ENCODE measurements at places on chromosomes 13 and 19.

DNA sequence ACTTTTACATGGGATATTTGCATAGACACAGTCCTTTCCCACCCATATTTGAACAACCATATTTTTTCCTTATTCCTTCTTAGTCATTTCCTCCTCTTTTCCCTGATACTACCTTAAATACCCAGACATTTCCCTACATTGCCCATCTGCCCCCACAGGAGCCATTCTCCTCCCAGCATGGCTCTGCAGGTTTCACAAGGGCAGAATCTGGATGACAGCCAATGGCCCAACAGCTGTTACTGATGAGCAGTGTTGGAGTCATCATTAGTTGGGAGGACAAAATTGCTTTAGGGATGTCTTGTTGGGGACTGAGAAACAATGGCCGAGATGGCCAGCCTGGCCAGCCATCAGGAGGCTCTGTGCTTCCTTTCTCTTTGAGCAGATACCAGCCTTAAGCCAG lies 209.5 kb downstream of the KLF5 start:
- DNase-seq = peak; percentile 47

GRCh38 chr19:13887517-13887916 lies 10.6 kb downstream of the NANOS3 start:
- no peak for DNase-seq

GRCh38 chr13:111252446-111253364 lies 67.7 kb upstream of the TEX29 start:
- no peak for DNase-seq

GRCh38 chr13:77893066-77893465 lies 25.6 kb downstream of the EDNRB start:
- DNase-seq = no peak

DNA sequence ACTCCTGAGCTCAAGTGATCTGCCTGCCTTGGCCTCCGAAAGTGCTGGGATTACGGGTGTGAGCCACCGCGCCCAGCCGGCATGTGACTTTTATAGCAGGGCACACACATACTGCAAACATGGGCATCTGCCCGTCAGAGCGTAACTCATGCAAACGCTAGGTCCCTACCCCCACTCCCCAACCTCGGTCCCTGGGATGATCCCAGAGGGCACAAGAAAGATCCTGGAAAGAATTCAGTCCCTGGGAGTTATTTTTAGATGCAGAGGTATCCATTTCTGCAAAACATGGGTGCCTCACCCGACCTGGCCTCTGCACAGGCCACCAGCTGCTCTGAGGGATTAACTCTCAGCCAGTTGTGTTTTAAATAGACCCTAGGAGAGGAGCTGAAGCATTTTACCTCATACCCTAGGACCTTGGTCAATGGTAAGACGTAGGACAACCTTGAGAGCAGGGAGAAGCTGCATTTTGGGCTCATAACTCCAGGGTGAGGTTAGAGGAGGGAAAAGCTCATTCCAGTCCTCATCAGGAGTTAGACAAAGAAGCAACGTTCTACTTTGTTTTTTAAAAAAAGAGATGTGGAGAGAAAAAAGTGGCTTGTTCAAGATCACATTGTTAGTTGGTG lies 10.8 kb downstream of the TMEM38A start:
- no peak for DNase-seq

- DNase-seq = no peak
Observed at GRCh38 chr19:19627621-19628500, at the start of gene LPAR2. LPAR2 (minus strand) TSS chr19:19628220; CDS start chr19:19627275, 945 bp downstream.

GRCh38 chr19:31330237-31330636 lies 19.0 kb downstream of the TSHZ3 start:
- no peak for DNase-seq

DNA sequence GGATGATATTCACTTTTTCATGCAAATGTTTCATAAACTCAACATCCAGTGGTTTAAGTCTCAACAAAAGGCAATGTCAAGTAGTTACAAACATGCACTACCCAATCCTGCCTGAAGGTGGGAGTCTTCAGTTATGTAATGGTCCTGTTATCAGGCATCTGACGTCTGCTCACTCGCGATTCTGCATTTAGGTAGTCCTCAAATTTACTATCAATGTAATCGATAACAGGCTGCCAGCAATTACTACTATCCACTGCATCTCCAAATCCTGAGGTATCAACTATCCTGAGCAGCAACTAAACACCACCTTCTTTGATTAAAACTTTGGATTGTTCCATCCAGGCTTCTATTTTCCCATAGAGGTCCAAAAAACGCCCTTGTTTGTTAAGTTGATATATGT lies 51.2 kb downstream of the NLRP12 start:
- DNase-seq = peak; percentile 42

GRCh38 chr19:843836-844545 lies 3.2 kb downstream of the PRTN3 start:
- DNase-seq = no peak

DNA sequence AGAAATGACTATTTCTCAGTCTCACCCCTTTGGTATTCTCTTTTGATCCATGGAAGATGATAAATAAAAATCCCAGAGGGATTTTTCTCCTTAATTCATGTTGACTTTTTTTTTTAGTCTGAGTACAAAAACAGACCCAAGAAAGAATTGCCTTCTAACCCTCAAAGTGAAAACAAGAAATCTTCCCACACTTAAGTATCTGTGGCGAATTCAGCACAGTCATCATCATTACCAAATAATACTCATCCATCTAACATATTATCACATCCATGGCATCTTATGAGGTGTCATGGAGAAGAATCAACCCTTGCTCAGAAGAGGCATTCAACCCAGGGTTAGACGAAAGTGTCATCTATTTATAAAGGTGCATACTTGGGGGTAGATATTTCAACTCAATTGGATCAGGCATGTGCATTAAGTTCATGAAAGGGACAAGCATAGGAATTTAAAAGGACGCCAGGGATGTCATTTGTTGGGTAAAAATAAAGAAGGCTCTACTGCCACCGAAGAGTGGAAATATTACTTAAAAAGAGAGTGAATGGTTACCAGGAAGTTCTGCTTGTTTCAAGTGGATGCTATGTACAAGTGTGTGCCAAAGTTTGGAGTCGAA lies 101.9 kb downstream of the FLT1 start:
- no peak for DNase-seq

- no peak for DNase-seq
Observed at GRCh38 chr13:52905701-52906100, 57.3 kb upstream of the PCDH8 start.

DNA sequence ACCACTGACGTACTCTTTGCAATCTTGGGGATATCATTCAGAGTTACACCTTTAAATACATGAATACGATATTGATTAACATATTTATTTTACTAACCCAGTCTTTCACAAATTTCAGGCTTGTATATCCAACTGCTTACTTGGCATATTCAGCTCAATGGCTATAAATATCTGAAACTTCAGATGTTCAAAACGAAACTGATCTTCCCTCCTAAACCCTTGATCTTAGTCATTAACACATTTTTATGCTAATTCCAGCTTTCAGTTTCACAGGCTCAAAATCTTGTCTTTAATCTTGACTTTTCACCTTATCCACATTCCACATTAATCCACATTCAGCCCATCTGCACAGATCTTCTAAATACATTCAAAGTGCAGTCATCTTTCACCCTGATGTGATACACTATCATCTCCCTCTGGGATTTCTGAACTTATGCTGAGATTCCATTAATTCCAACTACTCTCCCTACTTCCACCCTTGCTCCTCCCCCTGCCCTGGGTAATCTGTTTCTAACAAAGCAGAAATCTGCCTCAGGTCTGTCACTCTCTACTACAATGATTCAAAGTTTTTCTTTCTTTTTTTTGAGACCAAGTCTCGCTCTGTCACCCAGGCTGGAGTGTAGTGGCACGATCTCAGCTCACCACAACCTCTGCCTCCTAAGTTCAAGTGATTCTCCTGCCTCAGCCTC lies 387.2 kb downstream of the GPC5 start:
- no peak for DNase-seq

GRCh38 chr19:35935911-35936737 lies at the start of gene LRFN3:
LRFN3 (plus strand) TSS chr19:35936374; CDS start chr19:35939426, 3,052 bp downstream.
- peak; percentile 50 for DNase-seq

GRCh38 chr19:2321565-2322283 lies 6.7 kb downstream of the LSM7 start:
- no peak for DNase-seq

GRCh38 chr19:29528350-29528945 lies 2.7 kb downstream of the VSTM2B start:
- no peak for DNase-seq

DNA sequence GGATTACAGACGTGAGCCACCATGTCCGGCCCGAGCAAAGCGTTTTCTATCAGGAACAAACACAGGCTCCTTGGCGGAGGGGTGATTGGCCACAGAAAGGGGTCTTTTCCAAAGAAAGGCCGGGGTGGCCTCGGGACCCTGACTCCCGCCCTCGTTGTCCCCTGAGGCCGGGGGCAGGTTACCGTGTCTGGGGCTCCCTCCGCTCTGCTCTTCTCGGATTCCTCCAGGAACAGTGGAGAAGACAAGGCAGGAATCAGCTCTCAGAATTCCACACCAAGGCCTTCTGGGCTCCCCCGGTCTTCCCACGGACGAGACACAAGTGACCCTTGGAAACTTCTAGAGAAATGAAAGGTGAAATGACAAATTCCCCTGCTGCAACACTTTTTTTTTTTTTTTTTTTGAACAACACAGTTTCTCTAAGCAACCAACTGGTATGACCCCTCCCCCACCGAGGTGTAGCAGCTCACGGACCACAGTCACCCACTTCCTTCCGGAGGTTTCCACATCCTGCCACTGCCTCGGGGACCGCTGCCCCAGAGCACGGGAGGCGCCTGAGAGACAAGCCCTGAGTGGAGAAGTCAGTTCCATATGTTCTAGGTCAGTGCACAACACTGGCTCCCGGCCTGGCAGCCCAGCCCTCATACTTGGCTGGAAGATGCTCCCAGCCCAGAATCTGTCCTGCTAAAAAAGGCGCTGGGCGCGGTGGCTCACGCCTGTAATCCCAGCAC lies 11.0 kb downstream of the MOB3A start:
- DNase-seq = no peak

DNA sequence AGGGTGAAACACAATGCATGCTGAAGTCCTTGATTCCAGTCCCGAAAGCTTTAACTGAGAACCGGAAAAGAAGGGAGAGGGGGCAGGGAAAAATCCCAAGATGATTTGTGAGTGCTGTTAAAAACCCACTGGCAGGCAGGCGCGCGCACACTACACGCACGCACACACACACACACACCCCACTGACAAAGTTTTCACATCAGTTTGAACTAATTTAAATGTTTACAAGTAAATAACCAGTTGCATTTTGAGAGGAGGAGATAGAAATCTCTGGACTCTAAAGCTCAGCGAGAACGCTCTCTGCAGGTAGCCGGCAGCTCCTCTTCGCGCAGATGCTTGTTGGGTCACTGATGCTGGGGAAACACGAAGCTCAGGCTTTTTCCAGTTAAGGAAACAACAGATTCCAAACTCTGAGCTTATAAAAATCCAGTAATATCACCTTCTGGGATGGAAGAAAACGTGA lies 818 bp upstream of the SLITRK1 start:
- DNase-seq = no peak

GRCh38 chr19:30631033-30631370 lies 258.8 kb downstream of the ZNF536 start:
- no peak for DNase-seq

- DNase-seq = no peak
Observed at GRCh38 chr19:51122112-51122981, 2.4 kb upstream of the SIGLEC9 start.

- DNase-seq = no peak
Observed at GRCh38 chr13:113959198-113959597, 14.7 kb downstream of the C13orf46 start.

DNA sequence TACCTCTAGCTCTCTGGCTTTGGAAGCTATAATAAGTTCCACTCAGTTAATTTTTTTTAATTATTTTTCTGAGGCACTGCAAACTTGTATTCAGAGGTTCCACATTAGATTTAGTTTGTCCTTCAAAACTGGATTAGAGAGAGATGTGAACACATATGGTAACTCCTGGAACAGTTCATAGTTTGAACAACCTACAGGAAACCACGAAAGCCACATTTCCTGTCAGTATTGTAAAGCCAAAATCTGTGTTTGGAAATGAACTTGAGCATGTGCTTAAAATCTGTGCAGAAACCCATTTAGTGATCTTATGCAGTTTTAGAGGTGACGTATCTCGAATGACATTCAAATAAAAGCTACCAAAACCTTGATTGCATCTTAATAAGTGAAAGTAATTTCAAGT lies 1952.0 kb downstream of the OLFM4 start:
- DNase-seq = no peak

DNA sequence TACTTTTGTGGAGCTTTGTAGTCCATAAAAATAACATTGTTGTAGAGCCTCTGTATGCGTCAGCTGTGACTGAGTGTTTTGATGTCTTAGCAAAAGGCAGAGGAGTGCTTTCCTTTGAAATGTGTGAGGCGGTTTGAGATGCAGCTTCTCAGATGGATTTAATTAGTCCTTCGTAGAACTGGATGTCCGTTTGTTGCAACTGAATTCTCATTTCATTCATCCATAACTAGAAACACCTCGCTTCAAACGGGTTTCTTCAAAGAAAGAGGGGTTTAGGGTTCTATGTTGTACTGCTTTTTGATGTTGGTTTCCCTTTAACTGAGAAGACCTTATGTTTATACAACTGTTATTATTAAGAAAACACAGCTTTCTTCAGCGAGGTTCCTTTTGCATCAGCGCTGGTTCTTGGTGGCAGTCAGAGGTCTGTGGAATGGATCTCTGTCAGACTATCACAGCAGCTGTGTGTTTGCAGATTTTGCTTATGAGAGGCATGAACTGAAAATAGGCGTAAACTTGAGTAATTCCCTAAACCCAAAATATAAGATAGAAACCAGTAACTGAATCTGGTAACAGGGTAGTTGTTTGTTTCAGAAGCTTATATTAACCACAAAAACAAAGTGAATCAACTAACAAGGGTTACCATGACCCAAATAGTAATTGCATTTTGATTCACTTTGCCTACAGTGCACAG lies 194.4 kb downstream of the GGACT start:
- peak; percentile 48 for DNase-seq

GRCh38 chr19:29215322-29215845 lies 2.4 kb upstream of the UQCRFS1 start:
- DNase-seq = no peak

GRCh38 chr13:76596216-76596615 lies 290.0 kb downstream of the KCTD12 start:
- DNase-seq = no peak

DNA sequence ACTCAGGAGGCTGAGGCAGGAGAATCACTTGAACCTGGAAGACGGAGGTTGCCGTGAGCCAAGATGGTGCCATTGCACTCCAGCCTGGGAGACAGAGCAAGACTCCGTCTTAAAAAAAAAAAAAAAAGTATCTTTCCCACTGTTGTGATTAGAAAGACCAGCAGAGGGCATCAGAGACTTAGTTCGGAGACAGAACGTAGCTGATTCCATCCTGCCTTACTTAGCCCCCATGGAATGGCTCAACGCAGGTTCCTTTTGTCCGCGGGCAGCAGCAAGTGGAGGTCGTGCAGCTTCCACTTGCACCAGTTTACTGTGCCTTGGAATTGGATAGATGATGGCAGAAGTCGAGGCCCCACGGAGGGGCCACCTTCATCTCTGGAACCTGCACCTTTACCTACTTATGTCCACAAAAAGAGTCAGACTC lies 8.1 kb downstream of the TIMM29 start:
- DNase-seq = no peak

GRCh38 chr13:47008318-47008717 lies 111.5 kb upstream of the HTR2A start:
- no peak for DNase-seq

- no peak for DNase-seq
Observed at GRCh38 chr19:45469945-45470761, 2.4 kb downstream of the FOSB start.

Data from HS-27A (cell line).